Mammary epithelial cell (primary cell): ENCODE measurements at places on chromosomes 4 and X. TPM values are rescaled to one million over a fixed set of nuclear protein-coding genes. Genes with fewer than 3 reads are reported as not detected.

- DNase-seq: no peak
Measured at GRCh38 chr4:38872620-38873019, 5.0 kb downstream of the FAM114A1 start.

Gene PAGE4
- not detected in 2 replicates for total RNA-seq

GRCh38 chr4:72378901-72379300 is 190.1 kb downstream of the ADAMTS3 start:
- DNase-seq: no peak

- no peak for DNase-seq
Measured at GRCh38 chr4:153741541-153741940, 18.3 kb downstream of the RNF175 start.

Gene ANOS1
- 10.5 TPM for total RNA-seq

GRCh38 chr4:126790633-126791032 is 842.1 kb upstream of the INTU start:
- no peak for DNase-seq

- DNase-seq: no peak
Measured at GRCh38 chrX:19740744-19741143, 146.7 kb downstream of the SH3KBP1 start.

Gene HPSE
- total RNA-seq: 0.17 TPM

DNA sequence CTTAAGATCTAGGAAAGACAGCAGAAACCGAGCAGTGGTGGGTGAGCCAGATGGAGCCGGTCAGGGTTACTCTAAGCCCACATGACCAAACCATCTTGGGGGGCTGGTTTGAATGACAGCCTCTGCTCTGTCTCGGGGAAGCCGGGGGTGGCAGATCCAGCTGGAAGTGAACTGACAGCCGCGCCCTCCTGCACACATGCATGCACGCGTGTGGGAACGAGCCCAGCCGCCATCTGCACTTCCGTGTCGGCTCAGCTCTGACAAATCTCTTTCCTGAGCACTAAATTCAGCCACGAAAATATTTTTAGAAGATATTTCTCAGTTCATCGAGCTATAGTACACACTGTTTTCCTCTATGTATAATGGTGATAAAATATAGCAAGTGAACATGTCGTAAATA is 115.5 kb downstream of the DCTD start:
- no peak for DNase-seq

GRCh38 chrX:79182616-79183015 is 38.1 kb downstream of the GPR174 start:
- no peak for DNase-seq

DNA sequence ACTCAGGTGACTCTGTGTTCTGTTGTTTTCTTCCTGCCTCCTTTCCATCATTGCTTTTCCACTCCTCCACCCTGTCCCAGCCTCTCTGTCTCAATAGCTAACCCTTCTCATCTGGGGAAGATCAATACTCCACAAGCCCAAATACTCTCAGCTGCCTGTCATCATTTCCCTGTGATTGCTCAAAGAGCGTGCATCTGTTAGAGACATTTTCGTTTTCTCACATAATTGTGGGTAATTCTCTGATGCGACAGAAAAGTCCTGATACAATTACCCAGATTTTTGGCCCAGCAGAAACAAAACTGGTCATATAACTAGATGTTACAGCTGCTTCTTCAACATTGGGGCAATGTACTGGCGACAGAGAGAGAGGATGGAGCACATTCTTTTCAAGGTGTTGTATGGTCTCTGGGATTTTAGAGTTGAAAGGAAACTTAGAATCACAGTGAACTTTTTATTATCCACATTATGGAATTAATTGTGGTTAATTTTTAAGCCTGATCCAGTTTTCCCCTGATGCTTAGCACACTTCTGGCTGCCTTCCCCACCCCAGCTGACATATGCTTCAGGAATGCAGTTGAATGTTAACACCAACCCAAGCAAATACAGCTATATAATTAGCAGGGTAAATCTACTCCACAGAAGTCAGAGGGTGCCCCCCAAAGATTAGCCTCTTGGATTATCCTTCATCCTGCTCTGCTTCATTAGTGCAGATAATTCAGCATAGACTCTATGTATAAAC is 171.4 kb upstream of the ANXA3 start:
- peak; percentile 15 for DNase-seq

Gene HMGB3
- total RNA-seq: 58.5 TPM

- DNase-seq: peak; percentile 47
Measured at GRCh38 chr4:57501720-57502119, 391.5 kb upstream of the IGFBP7 start.

Gene GYPE
- not detected for total RNA-seq

DNA sequence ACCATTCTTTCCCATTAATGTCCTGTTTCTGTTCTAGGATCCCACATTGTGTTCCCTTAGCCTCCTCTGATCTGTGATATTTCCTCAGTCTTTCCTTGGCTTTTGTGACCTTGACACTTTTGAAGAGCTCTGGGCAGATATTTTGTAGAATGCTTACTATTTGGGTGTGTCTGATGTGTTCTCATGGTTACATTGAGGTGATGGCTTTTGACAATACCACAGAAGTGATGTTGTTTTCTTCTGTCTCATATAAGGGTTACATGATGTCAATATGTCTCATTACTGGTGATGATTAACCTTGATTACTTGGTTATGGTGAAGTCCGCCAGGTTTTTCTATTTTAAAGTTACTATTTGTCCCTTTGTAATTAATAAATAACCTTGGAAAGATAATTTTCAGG is 183.7 kb downstream of the SOWAHB start:
- DNase-seq: no peak

Gene RNF150
- 5.0 TPM for total RNA-seq

- no peak for DNase-seq
Measured at GRCh38 chr4:109436504-109436903, 2.9 kb downstream of the SEC24B start.
